ENCODE measurements at places on chromosomes 12 and 14. TPM values are rescaled to one million over a fixed set of nuclear protein-coding genes. Genes with fewer than 3 reads are reported as not detected.

Gene DENND5B
- 0.60 TPM for total RNA-seq

Gene ANO2
- total RNA-seq = 2.0 TPM

Gene GPRC5D
- total RNA-seq = not detected

Gene STAC3
- total RNA-seq = 1.1 TPM

Gene SRRM4
- not detected for total RNA-seq

Gene PTGDR
- not detected for total RNA-seq

Gene RTN1
- total RNA-seq = 0.80 TPM

Gene DDN
- 0.28 TPM for total RNA-seq

Gene HNF1A
- not detected for total RNA-seq

Gene RIN3
- total RNA-seq = 5.4 TPM

Gene PIP4K2C
- 35.8 TPM for total RNA-seq

Gene SERPINA9
- 0.12 TPM for total RNA-seq

Gene ZNF605
- 5.3 TPM for total RNA-seq

Gene DIO2
- total RNA-seq = 58.4 TPM

Gene PYGL
- total RNA-seq = 138 TPM

Gene RIMBP2
- 2.3 TPM for total RNA-seq

Gene LALBA
- total RNA-seq = not detected

Gene VDR
- total RNA-seq = 18.0 TPM

Gene BBOF1
- 2.5 TPM for total RNA-seq

Gene PKP2
- total RNA-seq = 13.7 TPM

Gene NKX2-1
- not detected for total RNA-seq

Gene CSRP2
- total RNA-seq = 66.6 TPM

Gene SLC25A47
- not detected for total RNA-seq

Gene TMEM121
- total RNA-seq = 0.48 TPM

Gene SERPINA4
- not detected for total RNA-seq

Gene KCNJ8
- total RNA-seq = 1.1 TPM

Gene LTBR
- 84.2 TPM for total RNA-seq

Gene THTPA
- 7.6 TPM for total RNA-seq

Gene TMEM233
- total RNA-seq = not detected

Gene MYO1H
- total RNA-seq = 1.0 TPM

Gene STRN3
- total RNA-seq = 24.5 TPM

Gene ZNF891
- 0.64 TPM for total RNA-seq

Gene APOLD1
- total RNA-seq = 3.1 TPM

Gene RNF212B
- total RNA-seq = not detected

Gene IL22
- 0.44 TPM for total RNA-seq

Gene ATXN3
- total RNA-seq = 20.4 TPM

Gene CLBA1
- total RNA-seq = 8.2 TPM

Gene IAPP
- total RNA-seq = not detected

Gene CABP1
- 0.16 TPM for total RNA-seq

Gene NKX2-8
- 2.4 TPM for total RNA-seq

Gene HOXC6
- 1.6 TPM for total RNA-seq

Gene FIGNL2
- total RNA-seq = 0.16 TPM

Gene PROX2
- not detected for total RNA-seq

Gene ABCC9
- total RNA-seq = 3.0 TPM

Gene KRT85
- not detected for total RNA-seq

Gene FGF6
- not detected for total RNA-seq

Gene MYO1A
- total RNA-seq = 0.52 TPM
